ENCODE measurements at places on chromosomes 16 and 17.

DNA sequence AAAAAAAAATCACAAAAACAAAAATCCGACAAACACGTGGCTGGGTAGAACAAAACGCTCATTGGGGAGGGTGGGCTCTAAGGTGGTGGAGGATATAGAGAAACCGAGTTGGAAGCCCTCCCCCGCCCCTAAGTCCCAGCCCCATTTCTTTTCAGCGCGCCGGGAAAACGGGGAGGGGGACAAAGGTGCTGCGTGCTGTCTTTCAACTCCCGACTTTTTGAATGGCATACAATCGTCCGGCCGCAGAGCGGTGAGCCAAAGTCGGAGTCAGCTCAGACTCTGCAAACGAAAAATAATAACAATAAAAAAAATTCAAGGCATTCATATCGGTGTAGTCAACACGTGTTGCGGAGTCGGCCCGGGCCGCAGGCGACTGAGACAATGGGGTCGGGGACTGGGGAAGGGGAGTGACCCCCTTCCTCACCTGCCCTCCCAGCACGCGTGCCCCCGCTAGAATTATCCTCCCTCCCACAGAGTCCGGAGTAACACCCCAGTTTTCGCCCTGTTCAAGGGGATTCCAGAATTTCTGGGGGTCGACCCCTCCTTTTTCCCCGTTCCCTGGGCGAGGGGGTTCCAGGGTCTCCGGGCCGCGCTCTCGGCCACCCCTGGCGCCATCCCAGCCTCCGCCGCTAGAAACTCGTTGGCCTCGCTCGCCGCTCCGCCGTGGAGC lies 1.7 kb upstream of the IGF2BP1 start:
- DNase-seq, result no peak

- peak; percentile 53 for DNase-seq
These were observed at the start of gene RAB26 for GRCh38 chr16:2147981-2148671. Gene RAB26, plus strand, starts transcription at chr16:2148625. Its CDS starts 159 bp downstream, at chr16:2148784.

DNA sequence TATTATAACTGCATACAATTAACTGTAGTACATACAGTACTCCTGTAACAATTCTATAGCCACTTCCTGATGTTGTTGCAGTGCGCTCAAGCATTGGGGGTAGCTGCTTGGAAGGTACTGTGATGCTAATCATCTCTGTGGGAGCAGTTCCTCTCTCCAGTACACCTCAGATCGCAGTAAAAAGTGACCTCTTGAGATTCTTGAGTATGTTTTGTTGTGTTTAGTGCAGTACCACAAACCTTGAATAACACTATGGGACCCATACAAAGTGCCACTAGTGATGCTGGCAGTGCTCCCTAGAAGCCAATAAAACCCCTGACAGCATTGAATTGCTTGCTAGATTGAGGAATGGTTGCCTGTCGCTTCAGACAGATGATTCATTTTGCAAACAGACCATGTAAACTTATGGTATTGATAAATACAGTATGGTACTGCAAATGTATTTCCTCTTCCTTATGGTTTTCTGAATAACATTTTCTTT lies 193.0 kb downstream of the SPECC1 start:
- no peak for DNase-seq

- DNase-seq, result no peak
These were observed 36.6 kb upstream of the RBFOX3 start for GRCh38 chr17:79647456-79647915.

- peak; percentile 67 for DNase-seq
These were observed 3.6 kb upstream of the ZNHIT3 start for GRCh38 chr17:36482611-36483504.

DNA sequence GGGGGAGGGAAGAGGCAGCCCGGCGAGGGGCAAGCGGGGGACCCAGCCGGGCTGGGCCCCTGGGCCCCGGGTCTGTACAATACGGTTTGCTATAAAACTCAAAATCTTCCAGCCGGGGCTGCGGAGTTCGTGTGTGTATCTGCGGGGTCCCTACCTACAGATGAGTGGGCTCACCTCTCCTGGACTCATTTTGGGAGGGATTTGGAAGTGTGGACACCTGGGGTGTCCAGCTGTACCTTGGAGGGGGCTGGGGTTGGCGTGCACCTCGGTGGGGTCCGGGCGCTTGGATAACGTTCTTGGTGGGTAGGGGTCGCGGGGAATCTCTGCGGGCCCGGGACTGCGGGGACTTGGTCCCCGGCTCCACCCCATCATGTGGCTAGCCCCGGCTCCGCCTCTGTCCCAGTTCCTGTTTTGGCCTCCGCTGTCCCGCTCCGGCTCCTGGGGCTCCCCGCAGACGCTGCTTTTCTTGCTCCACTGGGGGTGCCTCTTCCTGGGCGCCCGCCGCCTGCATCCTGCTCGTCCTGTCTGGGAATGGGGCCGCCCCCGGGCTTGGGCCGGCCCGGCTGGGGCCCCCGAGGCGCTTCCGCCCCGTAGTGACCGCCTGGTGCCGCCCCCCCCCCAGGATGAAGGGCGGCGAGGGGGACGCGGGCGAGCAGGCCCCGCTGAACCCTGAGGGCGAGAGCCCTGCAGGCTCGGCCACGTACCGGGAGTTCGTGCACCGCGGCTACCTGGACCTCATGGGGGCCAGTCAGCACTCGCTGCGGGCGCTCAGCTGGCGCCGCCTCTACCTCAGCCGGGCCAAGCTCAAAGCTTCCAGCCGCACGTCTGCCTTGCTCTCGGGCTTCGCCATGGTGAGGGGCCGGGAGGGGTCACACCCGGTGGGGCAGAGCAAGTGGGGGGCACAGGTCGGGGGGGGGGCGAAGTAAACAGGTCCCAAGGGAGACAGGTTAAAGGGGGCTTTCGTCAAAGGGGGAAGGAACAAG lies at the start of gene ORAI3:
TSS of gene ORAI3 (plus strand) at position 402 of the 983 bp plus-strand sequence. CDS start at position 624, 222 bp downstream.
- DNase-seq, result peak; percentile 29

GRCh38 chr16:69469807-69470561 lies 45.6 kb downstream of the CYB5B start:
- DNase-seq, result no peak

DNA sequence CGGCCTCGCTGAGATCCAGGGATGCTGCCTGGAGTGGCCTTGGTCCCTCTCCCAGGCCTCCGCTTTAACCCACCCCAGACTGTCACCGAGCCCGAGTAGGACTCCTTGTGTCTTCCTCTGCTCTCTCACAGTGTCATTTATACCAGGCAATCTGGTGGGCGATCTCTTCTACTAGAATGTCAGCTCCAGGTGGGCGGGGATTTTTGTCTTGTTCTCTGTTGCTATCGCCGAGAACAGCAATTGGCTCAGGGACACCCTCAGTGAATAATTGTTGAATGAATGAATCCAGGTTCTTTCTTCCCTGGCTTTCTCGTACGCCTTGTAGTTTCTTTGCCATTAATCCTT lies 591 bp downstream of the DHX38 start:
- no peak for DNase-seq

- DNase-seq, result no peak
These were observed 8.5 kb downstream of the GAA start for GRCh38 chr17:80109713-80110446.
